Ecto neural progenitor cell (in vitro differentiated cells): ENCODE measurements at places on chromosomes 1 and 21.

DNA sequence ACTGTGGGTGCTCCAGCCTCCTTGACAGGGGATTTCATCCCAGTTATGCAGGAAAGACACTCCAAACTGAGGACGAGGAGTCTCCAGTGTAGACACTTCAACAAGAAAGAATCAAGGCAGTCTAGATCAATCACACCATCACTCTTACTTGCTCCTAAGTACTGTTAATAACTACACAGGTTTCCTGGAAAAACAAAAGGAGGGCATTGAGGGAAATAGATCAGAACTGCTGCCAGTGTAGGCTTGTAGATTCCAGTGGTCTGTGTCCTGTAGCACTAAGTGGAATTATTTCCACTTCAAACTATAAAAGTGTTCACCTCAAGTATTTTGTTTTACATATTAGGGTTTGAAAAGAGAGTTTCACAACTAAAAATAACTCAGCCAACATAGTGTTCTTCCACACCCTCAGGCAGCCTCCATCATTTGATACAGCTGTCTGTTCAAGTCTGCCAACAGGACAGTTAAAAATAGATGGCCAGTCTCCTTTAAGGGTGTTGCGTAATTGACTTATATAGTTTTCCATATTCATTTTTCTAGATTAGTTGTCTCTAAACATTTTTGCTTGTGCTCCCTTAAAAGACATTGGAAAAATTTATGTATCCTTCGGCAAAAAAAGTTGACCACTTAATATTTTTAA, 32.0 kb upstream of the AGL start:
- DNase-seq = no peak

DNA sequence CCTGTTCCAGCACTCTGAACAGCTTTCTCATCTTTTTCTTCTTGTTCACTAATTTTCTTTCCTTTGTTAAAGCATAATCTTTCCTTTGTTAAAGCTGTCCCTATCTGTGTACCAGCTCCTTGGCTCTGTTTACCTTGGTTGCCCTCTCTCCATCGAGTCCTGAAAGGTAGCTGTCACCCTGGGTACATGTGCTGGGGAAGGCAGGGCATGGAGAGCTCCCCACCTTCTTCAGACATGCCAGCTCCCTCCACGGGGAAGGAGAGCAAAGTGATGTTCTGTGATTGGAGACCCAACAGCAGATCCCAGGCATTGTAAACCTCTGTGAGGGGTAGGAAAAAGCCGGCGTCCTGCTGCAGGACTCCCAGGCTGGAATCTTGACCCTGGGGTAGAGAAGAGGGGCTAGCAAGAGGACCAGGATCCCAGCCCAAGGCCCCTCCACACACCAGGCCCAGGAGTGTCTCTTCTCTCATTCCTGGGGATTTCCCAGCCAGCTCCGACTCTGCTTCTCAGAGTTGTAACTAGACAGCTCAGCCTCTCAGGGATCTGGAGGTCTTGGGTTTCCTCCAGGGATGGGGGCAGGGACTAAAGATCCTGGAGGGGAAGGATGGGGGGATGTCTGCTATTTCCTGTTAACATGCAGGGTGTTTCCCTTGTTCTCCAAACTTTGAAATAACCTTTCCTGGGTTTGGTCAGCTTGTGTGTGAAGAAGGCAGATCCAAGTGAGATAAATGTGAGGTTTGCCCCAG, 34.4 kb downstream of the TMCC2 start:
- no peak for DNase-seq

DNA sequence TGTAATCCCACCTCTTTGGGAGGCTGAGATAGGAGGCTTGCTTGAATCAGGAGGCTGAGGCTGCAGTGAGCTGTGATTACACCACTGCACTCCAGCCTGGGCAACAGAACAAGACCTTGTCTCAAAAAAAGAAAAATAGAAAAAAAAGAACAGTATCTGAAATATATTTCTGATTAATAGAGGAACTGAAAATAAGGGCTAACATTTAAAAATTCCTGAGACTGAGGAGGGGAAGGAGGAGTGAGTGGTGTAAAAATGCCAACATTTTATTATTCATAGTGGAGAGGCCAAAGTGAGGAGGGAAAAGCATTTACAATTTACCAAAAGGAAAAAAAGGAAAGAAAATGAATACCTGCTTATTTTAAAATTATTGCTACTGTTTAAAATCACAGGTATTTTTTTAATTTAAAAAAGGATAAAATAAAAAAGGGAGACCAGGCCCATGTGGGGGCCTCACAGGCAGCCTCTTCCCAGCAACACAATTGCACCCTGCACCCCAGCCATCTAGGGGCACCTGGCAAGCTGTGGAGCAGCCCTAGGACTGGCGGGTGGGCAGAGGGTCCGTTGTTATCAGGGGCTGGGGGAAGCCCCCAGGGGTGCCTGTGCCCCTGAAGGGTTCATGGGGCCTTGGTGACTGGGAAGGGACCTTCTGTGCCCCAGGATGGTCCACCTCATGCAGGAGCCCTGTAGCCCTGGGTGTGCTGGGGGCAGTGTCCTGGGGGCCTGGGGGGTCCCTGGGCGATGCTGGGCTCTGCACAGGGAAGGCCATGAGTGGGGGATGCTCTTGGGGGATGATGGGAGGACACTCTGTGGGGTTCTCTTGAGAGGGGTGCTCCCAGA, 34.8 kb upstream of the ADARB1 start:
- DNase-seq = no peak

- DNase-seq = no peak
Observed at GRCh38 chr21:16318651-16319300, 589.0 kb downstream of the USP25 start.

DNA sequence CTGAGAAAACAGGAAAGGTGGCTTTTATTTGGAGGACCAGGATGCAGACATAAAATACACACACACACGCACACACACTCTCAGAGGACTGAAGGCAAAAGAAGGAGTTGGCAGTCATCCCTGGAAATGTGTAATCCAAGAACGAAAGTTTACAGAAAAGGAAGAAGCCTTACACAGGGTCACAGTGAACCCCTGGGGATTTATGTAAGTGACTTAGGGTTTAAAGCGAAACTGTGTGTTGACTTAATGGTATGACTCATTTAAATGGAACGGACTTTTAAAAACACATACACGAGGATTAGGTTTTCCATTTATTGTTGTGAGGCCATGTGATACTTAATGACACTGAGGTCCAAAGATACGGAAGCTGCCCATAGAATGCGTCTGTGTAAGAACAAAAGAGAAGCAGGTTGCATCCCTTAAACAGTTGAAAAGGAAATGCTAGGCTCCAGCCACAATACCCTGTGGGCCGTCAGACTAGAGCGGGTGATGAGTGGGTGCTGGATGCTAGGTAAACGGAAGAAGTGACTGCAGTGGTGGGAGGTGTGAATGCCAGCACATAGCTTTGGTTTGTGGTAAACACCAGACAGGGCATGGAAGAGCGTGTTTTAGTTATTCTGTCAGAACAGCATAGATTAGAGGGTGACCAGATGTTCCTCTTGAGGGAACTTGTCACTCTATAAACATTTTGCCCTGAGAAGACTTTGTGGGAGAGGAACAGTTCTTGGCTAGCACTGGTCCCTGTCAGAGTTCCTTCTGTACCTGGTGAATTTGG, 21.6 kb upstream of the BCL10 start:
- no peak for DNase-seq

- no peak for DNase-seq
Observed at GRCh38 chr1:222794656-222795474, 20.0 kb upstream of the DISP1 start.

DNA sequence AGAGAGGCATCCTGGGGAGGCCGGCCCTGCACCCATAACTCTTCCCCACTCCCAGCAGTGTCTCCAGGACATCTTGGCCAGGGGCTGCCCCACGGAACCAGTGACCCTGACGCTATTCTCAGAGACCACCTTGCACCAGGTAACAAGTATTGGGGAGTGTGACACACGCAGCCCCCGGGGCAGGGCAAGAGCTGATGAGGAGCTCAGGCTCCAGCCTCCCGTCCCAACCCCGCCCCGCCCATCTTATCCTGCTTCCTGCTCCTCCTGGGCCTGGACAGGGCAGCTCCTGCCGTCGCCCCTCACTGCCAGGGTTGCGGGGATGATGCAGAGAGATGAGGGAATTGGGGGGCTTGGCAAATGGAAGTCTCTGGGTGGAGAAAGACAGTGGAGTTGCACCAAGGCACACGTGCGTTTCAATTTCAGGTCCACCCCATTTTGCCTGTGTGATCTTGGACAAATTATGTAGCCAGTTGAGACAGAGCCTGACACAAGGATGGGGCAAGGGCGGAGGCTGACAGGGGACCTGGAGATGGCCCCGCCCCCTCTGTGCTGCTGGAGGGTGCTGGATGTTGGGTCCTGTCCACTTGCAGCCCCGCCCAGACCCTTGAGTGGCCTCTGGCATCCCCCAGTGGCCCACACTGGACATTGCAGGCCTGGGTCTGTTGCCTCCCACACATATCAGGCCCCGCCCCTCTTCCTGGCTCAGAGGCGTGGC, 10.7 kb downstream of the CLCNKA start:
- DNase-seq = peak; percentile 96

DNA sequence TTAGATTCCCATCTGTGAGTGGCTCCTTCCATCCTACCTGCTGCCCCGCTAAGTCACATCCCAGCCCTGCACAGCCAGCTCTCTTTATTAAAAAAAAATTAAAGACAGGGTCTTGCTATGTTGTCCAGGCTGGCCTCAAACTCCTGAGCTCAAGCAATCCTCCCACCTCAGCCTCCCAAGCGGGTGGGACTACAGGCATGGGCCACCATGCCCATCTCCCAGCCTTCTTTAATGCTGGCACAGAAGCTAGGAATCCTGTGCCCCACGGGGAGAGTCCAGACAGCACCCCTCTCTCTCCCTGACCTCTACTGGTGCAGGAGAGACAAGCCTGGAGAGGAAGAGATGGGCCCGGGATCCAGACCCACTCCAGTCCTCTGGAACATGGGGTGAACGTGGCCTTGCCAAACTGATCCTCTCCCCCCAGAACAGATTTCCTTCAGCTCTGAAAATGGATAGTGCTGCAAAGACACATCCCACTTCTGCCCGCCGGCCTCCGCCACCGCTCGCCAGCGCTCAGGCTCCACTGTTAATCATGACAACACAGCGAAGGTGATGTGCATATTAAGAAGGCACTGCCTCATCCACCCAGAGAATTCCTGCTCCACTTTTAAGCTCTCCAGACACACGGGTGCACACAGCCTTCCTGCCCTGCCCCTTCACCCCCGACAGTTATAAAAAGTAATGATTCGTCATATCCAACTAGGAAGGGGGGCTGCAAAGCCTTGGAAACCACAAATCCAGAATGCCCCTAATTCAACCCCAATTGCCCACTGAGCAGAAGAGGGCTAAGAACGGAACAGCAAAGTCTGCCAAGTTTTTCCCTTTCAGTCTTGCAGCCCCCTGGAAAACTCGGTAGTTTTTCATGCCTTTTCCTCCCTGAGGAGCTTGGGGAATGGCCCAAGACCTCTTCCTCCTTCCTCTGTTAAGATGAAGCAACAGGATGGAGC, 68.1 kb downstream of the MRPL37 start:
- DNase-seq = no peak

DNA sequence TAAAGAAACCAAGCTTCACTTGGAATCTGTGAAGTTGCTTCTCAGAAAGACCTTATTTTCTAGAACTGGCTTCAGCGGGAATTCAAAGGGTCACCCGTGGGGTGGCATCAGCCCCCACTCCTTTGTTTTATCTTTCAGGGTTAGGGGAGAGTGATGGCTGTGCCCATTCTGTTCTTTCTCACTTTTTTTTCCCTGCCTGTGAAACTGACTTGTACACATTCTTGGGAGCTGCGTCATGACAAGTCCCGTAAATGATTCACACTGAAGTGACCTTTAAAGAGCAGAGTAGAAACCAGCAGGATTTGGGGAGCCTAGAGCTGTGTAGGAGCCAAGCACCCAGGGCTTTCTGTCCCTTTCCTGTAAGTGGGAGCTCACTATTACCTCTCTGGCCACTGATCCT, 43.8 kb downstream of the SLC44A3 start:
- no peak for DNase-seq

GRCh38 chr1:177950506-177950905, 19.4 kb downstream of the SEC16B start:
- DNase-seq = no peak

DNA sequence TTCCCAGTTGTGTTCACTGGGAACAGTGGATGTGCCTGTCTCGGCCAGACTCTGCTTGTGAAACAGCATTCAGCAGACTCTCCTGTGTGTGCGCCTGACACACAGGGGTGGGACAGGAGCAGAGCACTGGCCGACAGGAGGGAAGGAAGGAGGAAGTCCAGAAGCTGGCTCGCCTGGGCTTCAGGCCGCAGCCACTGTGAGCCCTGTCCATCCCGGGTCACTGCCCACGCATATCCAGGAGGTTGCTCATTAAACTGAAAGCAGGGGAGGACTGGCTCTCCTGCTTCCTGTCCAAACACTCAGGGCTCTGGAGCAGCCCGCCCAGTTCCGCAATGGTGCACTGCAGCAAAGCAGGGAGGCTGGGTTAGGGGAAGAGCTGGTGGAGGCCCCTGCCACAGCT, 218.7 kb upstream of the VAMP3 start:
- DNase-seq = no peak

- DNase-seq = no peak
Observed at GRCh38 chr1:63108206-63108605, 214.2 kb upstream of the FOXD3 start.

GRCh38 chr1:66954208-66954607, 29.4 kb downstream of the MIER1 start:
- DNase-seq = no peak
